ENCODE measurements at places on chromosomes 16 and 17. TPM values are rescaled to one million over a fixed set of nuclear protein-coding genes. Genes with fewer than 3 reads are reported as not detected.

GRCh38 chr17:70653850-70654249 is 484.5 kb downstream of the KCNJ2 start:
- DNase-seq: no peak

- DNase-seq: no peak
These were observed 572 bp downstream of the MPG start for GRCh38 chr16:78444-79150.

GRCh38 chr17:58985367-58985766 is 121.3 kb downstream of the TRIM37 start:
- no peak for DNase-seq

DNA sequence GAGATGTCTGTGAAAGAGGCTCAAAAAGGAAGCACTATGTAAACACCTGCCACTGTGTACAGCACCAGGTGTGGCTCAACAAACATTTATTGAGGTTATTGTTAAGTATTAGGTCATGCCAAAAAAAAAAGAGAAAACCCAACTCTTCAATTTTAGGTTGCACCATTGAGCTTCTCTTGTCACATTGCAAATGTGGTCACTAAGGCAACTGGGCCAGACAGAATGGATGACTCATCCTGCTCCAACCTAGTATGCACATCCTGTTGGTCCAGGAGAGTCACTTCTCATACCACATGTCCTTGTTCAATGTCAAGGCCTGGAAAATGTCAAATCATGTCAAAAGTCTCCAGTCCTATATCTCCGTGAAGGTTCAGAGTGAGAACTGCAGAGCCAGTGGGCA is 25.0 kb downstream of the HOXB1 start:
- peak; percentile 48 for DNase-seq

Gene PDPR
- 46.0 TPM for total RNA-seq

DNA sequence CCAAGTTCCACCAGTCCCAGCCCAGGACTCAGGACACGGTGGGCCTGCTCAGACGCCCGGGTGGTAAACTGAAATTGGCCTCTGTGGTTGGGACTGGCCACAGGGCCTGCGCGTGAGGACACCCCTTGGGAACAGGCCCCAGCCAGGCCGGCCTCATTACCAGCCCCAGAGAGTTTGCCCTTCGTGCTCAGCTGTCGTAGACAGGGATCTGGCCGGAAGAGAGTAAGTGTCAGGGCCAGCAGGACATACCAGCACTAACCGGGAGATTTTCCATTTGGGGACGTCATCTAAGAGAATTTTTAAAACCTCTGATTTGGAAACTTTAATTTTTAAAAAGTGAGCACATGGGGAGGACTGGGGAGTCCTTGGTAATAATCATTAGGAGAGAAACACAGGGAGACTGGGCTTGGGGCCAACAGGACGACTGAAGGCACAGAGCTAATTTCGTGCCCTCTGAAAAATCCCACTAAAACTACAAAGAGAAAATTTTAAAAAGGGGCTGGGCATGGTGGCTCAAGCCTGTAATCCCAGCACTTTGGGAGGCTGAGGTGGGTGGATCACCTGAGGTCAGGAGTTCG is 2.4 kb upstream of the RBFOX3 start:
- DNase-seq: no peak

DNA sequence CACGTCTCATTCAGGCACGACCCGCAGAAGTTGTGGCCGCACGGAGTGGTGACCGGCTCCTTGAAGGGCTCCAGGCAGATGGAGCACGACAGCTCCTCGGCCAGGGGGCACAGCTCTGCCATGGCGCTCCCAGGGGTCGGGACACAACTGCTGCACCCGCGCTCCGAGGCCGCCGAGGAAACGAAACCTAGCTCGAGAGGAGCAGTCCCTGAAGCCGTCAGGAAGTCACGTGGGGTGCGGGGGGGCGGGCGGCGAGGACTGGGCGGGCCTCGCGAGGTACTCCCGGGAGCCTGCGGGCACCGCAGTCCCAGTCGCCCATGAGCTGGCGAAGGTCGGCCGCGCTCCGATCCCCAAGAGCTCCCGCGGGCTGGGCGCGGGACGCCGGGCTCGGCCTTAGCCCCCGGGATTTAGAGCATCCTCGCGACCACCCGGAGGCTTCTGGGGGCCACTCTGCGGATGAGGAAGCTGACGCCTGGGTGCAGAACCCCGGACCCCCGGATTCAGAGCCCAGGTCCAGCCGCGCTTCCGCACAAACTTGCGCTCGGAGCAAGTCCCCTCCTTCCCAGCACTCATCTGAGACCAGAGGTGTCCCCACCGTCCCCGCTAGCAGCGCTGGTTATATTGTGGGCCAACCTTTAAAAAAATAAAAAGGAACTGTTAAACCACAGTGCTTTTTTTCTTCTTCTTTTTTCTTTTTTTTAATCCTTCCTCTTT is at the start of gene TRIM25:
Gene TRIM25, minus strand, starts transcription at position 183 of the 714 bp plus-strand sequence. Its CDS starts 61 bp downstream, at position 122.
- DNase-seq: peak; percentile 85

Gene TMEM98
- not detected for total RNA-seq

- DNase-seq: no peak
These were observed 37.8 kb downstream of the PTRH2 start for GRCh38 chr17:59669411-59669810.

Gene USP31
- 5.6 TPM for total RNA-seq

DNA sequence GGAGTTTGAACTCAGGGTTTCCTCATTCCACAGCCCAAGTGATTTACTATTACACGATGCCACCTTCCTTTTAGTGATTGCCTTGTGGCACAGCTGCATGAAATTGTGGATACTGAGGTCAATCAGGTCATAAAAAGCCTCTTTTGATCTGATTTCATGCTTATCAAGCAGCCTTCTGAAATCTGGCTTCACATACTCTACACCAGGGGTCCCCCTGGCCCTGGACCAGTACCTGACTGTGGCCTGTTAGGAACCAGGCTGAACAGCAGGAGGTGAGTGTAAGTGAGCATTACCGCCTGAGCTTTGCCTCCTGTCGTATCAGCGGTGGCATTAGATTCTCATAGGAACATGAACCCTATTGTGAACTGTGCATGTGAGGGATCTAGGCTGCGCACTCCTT is 13.8 kb downstream of the SLFN5 start:
- no peak for DNase-seq

Gene PITPNM3
- 0.20 TPM for total RNA-seq

GRCh38 chr17:39716073-39716818 is 14.1 kb downstream of the MIEN1 start:
- no peak for DNase-seq

GRCh38 chr16:31695667-31696066 is 168.0 kb downstream of the AHSP start:
- DNase-seq: peak; percentile 56

Gene PPP1R1B
- 0.20 TPM for total RNA-seq

Gene BCO1
- total RNA-seq: not detected

GRCh38 chr16:22322021-22322471 is 24.8 kb downstream of the POLR3E start:
- no peak for DNase-seq

DNA sequence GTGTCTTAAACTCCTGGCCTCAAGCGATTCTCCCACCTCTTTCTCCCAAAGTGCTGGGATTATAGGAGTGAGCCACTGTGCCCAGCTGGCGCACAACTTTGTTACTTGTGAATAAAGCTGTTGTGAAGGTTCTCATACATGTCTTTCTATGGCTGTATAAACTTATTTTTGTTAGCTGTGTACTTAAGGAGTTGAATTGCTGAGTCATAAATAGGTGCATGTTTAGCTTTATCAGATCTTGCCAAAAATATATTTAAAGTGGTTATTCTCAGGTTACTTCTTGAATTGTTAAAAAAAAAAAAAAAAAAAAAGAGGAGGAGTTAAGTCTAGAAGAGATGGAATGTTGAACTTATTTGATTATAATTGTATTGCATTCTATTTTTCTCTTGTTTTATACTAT is 47.6 kb upstream of the IRX3 start:
- no peak for DNase-seq

Gene CACNG3
- not detected for total RNA-seq

- no peak for DNase-seq
These were observed 125.0 kb upstream of the RPL38 start for GRCh38 chr17:74078363-74078941.

DNA sequence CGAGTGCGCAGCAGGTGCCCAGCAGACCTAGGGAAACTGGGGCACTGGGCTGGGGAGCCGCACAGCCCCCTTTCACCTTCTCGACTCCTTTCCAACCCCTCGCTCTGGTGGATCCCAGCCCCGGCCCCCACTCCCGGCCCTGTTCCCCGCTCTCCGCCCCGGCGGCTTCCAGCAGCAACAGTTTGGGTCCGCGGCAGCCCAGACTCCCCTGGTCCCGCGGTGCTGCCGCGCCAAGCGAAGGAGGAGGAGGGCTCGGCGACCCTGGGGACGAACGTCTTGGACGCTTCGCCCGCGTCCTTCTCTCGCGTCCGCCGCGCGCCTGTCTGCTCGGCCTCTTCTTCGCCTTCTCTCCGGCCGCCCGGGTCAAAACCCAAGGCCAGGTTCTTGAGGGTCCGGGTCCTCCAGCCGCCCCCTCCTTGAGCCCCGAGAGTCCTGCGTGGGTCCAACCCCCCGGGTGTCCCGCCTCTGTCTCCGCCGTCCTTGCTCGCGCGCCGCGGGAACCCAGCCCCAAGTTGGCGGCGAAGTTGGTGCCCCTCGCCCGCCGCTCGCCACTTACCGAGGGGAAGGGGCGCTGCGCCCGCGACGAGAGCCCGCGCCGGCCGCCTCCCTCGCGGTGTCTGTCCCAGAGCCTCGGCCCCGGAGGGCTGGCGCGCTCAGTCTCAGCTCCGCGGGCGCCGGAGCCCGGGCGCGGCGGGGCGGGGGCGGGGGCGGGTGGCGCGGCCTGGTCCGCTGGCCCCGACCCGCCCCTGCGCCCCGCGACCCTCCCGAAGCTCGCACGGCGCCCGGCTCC is 1.4 kb upstream of the GRIN2C start:
- no peak for DNase-seq

DNA sequence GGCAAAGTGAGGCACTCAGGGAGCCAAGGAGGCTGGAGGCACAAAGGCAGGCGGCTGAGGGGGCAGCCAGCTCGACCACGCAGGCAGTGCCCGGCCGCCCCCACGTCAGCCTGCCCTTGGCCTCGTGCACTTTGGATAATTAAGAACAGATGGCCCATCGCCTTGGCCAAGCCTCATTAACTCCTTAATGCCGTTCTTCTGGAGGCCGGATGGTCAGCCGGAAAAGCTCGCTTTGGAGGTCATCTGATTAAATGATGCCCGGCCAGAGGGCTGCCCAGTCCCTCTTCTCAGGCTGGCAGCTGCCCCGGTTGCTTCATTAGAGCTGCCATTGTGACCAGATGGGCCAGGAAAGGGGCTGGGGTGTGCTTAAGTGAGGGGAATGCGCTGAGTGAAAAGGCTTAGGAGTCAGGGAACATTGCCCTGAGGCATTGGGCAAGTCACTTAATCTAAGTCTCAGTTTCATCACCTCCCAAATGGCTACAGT is 364.0 kb downstream of the NPIPA8 start:
- DNase-seq: no peak

DNA sequence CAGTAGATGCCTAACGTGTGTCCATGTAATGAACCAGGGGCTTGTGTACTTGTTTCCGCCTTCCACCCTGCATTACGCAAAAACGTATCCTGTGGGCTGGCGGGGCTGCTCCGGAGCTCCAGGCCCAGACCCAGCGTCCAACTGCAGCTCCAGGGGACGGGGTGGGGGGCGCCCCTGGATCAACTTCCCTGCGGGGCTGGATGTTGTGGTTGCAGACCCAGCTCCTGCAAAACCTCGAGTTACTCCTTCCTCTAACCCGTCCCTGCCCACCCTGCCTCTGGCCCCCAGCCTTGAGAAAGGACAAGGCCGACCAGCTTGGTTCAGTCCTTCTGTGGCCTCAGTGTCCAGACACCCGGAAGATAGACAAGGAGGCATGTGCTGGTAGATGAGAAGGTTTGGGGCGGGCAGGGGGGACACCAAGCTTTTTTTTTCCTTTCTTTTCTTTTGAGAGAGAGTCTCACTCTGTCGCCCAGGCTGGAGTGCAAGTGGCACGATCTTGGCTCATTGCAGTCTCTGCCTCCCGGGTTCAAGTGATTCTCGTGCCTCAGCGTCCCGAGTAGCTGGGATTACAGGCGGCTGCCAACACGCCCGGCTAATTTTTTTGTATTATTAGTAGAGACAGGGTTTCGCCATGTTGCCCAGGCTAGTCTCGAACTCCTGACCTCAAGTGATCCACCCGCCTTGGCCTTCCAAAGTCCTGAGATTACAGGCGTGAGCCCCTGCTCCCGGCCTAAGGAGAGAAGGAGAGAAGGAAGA is 731 bp upstream of the EXOC7 start:
- DNase-seq: no peak

Measured in T-cell (primary cell).